ENCODE measurements at places on chromosomes 4 and X.

- no peak for DNase-seq
Observed at GRCh38 chrX:103187953-103188475, 26.9 kb upstream of the BEX4 start.

DNA sequence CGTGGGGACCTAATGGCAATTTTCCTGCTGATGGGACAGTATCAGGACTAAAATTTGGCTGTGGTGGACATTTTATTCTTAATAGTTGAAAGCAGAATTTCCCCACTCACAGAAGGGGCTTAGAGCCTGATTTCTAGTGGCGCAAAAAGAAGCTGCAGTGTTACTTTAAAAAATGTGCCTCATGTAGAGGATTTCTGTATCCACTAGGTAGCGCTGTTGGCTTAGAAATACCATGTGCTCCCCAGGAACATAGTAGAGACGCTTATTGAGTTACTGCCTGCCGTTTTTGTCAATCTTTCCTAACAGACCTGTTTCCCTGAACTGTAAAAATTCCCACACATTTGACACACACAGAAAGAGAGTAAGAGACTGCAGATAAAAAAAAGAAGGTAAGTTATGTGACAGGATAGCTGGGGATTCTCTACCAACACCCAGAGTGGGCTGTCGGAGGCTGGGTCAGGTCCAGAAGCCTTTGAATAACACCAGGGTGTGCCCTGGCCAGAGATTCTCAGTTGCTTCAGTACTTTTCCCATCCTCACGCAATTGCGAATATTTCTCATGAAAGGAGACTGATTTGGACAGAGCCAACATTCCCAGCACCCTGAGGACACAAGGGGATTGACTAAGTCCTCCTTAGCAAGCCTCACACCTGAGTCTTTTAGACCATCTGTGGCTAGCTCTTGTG, 88.4 kb downstream of the ZXDA start:
- DNase-seq, result peak; percentile 18

- no peak for DNase-seq
Observed at GRCh38 chrX:13761606-13762414, 27.3 kb downstream of the OFD1 start.

DNA sequence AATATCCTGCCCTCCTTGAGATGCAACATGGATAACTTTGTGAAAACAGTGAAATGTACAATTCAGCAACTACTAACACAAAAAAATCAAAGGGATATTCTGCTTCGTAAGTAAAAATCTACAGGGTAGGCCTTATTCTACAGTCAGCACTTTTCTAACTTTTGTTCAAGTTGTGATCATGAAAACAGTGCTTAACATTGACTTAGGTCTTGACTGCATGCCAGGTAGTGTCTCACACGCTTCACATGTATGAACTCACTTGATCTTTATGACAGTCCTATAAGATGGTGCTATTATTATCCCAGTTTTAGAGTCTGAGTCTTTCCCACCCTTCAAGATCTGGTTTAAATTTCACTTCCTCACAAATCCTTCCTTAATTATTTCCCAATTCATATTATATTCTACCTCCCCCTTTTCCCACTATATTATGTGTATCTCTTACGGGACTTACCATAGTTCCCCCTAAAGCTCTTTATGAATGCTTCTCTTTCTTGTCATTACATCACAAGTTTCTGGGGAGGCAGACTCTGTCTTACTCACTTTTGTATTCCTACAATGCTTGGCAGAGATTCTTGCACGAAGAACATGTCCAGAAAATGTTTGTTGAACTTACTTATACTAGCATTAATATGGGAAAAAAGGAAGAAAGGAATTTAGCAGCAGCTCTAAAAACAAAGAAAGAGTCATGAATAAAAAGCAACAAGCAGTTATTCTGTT, 179.8 kb downstream of the SCFD2 start:
- DNase-seq, result no peak

- no peak for DNase-seq
Observed at GRCh38 chrX:152343306-152343705, 107.8 kb downstream of the GABRA3 start.

DNA sequence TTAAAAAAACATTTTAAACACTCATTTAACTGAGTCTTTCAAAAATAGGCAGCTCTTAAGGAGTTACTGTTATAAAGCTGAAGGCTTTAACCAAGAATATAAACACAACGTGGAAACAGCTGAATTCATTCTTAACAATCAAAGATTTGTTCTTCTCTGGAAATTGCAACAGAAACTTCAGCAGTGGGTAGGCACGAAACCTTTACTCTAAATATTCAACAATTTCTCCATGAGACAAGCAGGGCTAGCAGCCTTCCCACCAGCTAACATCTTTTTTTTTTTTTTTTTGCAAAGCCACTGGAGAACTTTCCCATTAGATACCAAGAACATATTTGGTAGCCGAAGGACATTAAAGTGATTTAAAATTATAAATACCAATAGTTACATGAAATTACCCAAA, 78.2 kb upstream of the PRSS48 start:
- no peak for DNase-seq

- DNase-seq, result no peak
Observed at GRCh38 chr4:110618581-110619462, 4.1 kb downstream of the PITX2 start.

- no peak for DNase-seq
Observed at GRCh38 chrX:38175139-38175538, 45.5 kb downstream of the SRPX start.

DNA sequence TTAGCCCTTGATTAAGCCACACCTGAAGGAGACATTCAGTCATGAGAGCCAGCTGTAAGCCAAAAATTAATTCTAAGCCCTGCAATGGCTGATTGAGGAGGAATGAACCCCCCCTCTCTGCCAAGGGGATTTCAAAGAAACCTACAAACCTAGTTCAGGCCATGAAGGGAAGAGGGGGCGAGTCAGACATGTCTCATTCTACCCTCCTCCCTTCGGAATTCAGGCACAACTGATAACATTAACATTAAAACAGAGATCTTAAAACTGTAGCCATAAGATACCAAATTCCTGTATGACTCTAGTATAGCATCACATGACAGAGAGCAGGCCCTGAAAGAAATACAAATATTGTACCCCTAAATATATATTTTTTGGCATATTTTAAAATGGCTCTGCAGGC, 40.4 kb upstream of the AFAP1 start:
- peak; percentile 65 for DNase-seq

GRCh38 chr4:126853715-126854114, 779.0 kb upstream of the INTU start:
- no peak for DNase-seq

DNA sequence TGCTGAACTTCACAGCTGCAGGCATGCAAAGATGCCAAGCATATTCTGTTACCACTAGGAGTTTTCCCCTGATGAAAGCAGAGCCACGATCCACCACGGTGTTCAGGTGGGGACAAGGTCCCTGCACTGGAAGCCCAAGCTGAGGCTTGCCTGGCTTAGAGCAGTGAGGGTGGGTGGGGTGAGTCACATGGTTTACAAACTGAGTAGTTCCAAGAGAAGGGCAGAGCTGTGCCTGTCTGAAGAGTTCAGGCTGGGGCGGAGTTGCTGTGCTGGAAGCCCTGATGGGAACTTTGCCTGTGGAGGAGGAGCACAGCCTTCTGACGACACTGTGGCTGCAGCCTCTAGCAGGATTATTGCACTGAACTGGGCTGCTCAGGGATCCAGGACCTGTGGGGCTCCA, 45.5 kb downstream of the FAM9B start:
- no peak for DNase-seq

GRCh38 chr4:141180991-141181761, 39.5 kb upstream of the ZNF330 start:
- DNase-seq, result no peak

DNA sequence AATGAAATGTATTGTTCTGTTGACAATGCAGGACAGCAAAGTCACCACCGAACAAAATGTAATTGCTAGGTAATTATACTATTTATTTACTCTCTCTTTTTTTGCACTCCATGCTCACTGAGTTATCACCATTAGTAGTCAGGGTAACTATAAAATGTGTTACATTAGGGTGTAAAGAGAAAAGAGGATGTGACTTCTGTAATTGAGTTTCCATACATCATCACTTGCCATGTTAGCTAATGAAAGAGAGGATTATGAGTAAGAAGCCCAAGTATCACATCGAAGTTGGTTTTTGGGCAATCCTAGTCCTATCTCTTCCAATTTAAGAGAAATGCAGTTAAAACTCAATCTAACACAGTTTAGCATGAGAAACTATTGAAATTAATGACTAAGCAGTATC, 7.6 kb downstream of the ZXDA start:
- DNase-seq, result no peak

GRCh38 chr4:26992657-26993361, 132.2 kb downstream of the STIM2 start:
- no peak for DNase-seq

DNA sequence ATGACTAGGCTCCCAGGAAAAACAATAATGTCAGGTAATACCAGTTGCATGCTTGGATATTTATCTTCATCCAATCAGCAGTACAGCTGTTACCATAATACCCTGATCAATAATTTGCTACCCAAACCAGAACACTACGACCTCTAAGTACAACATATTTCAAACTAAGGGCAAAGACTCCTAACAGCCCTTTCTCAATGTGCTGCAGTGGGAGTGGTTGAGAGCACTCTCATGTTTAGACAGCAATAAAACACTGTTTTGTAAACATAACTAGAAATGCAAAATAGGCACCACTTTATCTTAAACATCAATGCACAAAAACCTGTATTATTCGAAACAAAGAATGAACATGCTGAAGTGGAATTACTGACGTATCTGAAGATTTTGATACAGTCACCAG, 28.9 kb downstream of the PPARGC1A start:
- DNase-seq, result no peak

- no peak for DNase-seq
Observed at GRCh38 chr4:74412225-74412624, 32.7 kb upstream of the AREG start.

DNA sequence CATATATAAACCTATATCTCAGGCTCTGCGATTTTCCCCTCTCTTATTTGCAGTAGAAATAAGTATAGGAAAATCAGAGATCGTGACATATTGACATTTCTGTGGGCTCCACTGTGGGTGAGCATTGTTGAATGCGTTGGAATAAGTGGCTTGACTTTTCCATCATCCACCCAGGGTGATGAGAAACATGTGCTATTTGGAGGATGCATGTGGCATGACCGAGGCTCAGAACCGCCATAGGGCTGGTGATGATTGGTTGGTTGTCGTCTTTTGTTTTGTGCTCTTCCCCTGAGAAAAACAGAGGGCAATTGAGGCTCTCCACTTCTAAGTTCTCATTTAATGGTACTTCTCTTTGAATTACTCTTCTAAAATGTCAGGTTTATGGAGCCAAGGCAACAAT, 140.1 kb downstream of the MXRA5 start:
- no peak for DNase-seq

- no peak for DNase-seq
Observed at GRCh38 chr4:73166212-73166611, 92.4 kb downstream of the ANKRD17 start.

DNA sequence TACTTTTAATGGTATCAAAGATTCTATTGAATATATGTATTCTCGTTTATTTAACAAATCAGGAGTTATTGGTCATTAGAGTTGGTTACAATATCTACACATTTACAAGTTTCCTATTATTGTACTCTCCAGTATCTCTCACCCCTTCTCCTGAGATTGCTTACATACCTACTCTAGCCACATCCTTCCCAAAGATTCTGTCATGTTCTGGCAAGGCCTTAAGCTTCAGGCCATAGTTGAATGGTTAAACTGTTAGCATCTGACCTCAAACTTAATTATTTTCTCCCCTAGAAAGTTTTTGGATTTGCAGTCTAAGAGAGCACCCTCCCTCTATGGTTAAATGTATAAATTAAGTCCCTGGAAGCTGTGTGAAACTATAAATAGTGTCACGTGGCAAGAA, 784.2 kb downstream of the GLUD2 start:
- no peak for DNase-seq

- no peak for DNase-seq
Observed at GRCh38 chr4:24863799-24864198, 49.0 kb downstream of the CCDC149 start.

DNA sequence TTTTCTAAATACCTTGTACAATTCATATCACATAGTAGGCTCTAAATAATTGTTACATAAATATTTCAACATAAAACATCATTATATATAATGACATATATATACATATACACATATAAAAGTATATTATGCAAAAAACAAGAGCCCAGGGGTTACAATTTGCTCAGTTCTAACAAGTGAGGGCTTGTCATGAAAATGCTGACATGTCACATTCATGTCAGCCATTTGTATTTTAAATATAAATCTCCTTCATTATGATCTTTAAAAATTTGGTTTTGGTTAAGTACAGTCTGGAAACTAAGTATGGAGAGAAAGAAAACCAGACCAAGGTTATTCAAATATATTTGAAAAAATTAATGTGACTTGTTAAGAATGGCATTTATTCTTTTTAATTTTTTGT, 2745.4 kb downstream of the PCDH7 start:
- no peak for DNase-seq

- no peak for DNase-seq
Observed at GRCh38 chr4:89599026-89599425, 237.9 kb downstream of the SNCA start.

DNA sequence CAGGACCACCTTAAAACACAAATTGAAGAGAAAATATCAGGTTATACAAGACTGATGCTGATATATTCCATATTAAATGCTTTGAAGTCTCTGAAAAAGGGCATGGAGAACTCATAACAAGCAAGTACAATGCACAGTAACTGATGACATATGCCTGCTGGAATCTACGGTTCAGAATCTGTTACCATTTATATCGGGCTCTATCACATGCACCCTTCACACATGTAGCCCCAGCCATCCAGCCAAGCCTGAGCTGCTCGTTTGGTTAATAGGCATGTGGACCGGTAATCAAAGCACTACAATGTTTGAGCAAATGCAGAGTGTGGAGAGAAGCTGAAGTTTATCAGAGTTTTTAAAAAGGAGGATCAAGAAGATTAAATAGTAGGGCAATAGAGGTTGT, 11.8 kb downstream of the COMMD8 start:
- DNase-seq, result no peak

- DNase-seq, result no peak
Observed at GRCh38 chrX:69759921-69760625, 144.2 kb downstream of the EDA start.

Data from HS-5 (cell line).